ENCODE measurements at places on chromosomes 16 and 17.

DNA sequence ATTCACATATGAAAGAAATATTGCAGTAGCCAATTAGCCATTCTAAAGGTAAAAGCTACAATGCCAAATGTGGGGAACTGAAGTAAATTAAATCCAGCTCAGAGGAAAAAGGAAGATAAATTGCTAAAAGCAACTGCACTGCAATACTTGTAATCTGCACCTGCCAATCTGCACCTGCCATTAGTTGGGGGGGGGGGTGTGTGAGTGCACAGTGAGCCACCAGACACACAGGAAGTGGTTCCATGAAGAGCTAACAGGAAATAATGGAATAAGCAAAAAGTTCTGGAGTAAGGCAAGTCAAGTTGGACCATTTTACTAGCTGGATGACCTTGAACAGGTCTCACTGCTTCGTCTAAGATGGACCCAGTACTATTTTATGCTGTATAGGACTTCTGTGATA is 191.8 kb downstream of the PARN start:
- no peak for DNase-seq

DNA sequence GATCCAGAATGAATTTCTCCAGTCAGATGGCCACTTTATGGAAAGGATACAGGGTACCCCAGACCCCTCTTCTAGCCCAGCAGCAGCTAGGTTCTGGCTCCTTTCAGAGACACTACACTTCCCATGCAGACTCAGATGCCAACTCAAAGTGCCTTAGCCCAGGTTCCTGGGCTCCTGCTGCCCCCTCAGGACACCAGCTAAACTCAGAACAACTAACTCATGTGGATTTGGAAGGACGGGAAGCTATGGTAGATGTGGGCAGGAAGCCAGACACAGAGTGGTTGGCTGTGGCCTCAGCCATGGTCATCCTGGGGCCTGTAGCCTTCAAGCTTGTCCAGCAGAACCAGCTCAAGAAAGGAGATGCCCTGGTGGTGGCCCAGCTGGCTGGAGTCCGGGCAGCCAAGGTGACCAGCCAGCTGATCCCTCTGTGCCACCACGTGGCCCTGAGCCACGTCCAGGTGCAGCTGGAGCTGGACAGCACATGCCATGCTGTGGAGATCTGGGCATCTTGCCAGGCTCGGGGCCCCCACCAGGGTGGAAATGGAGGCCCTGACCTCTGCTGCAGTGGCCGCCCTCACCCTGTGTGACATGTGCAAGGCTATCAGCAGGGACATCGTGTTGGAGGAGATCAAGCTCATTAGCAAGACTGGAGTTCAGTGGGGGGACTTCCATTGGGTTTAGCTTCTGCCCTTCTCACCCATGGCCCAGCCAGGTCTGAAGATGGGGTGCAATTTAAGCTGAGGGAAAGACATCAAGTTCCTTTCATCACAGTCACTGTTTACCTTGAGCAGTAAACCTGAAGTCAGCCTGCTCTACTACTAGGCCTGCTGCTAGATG is 111.8 kb downstream of the N4BP1 start:
- no peak for DNase-seq

DNA sequence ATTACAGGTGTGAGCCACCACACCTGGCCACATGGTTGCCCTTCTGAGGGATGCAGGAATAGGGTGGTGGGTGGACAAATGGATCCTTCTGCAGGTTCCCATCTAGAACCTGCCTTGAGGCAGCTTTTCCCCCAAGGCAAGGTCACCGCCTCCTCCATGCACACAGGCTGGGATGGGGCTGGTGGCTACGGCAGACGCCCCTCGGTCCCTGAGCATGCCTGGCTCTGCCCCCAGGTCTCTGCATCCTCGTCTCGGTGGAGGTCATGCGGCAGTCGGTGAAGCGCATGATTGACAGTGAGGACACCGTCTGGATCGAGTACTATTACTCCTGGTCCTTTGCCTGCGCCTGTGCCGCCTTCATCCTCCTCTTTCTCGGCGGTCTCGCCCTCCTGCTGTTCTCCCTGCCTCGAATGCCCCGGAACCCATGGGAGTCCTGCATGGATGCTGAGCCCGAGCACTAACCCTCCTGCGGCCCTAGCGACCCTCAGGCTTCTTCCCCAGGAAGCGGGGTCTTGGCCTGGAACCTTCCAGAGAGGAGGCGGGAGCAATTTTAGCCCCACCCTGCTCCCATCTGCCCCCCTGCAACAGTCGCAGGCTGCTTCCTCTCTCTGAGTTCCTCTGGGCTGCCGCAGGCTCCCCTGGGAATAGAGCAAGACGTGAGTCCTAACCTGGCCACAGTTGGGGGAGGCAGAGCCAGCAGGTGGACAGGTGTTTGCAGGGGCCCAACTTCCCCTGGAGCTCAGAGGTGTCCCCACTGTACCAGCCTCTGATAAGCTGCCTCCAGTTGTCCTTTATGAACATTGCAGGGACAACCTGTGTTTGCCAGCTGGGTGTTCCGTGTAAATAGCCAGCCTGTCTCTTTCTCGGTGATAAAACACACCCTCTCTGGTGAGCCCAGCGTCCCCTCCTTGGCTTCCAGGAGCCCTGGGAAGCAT is 11.7 kb downstream of the CACNG1 start:
- DNase-seq, result no peak

DNA sequence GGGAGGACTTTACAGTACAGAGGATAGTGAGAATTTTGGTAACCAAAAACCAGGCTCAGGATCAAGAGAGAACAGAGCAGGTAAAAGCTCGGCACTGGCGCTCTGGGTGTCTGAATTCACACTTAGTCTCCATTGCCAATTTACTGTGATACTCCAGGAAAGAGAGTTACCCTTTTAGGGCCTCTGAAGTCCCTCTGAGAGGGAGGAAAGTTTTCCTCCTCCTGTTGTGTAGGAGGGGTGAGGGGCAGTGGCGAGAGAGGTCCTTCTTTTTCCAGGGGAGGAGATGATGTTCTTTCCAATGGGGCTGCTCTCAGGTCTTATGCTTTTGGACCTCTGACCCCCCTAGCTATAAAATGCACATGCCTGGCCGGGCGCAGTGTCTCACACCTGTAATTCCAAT is 5.4 kb upstream of the TNS4 start:
- no peak for DNase-seq

GRCh38 chr16:84524346-84524920 is 20.0 kb upstream of the MEAK7 start:
- no peak for DNase-seq

- peak; percentile 17 for DNase-seq
Measured at GRCh38 chr17:30958187-30958586, 12.7 kb upstream of the RNF135 start.

DNA sequence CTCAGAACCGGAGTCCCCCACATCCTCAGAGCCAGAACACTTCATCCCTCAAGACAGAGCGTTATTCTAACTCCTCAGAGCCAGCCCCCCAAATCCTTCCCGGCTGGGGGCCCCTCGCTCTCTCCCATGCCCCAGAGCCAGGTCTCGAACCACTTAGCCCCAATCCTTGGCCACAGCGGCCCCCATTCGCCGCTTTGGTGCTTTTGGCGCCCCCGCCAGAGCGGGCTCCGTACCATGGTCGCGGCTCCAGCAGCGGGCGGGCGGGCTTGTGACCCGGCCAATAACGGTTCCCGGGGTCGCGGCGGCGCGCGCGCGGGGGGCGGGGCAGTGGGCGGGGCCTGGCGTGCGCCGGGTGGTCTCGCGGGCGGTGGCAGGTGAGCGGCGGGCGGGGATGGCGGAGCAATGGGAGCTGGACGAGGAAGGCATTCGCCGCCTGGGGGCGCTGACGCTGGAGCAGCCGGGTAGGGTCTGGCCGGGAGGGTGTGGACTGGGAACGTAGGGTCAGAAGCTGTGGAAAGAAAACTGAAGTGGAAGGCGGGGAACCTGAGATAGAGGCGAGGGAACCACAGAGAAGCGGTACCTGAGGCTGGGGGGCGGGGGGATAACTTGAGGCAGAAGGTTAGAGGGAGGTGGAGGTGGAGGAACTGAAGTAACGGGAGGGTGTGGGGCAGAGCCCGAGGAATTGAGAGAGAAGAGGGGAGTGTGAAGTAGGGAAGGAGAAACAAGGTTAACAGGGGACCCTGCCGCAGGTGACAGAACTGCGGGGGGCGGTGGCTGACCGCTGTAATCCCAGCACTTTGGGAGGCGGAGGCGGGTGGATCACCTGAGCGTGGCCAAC is at the start of the genes KCTD19 and LRRC36:
Gene KCTD19, minus strand, starts transcription at position 270 of the 838 bp plus-strand sequence. Its CDS starts 34 bp downstream, at position 236.
Gene LRRC36, plus strand, starts transcription at position 344 of the 838 bp plus-strand sequence. Its CDS starts 48 bp downstream, at position 392.
- DNase-seq, result peak; percentile 20

GRCh38 chr16:82881516-82881915 is 254.7 kb downstream of the CDH13 start:
- DNase-seq, result no peak

DNA sequence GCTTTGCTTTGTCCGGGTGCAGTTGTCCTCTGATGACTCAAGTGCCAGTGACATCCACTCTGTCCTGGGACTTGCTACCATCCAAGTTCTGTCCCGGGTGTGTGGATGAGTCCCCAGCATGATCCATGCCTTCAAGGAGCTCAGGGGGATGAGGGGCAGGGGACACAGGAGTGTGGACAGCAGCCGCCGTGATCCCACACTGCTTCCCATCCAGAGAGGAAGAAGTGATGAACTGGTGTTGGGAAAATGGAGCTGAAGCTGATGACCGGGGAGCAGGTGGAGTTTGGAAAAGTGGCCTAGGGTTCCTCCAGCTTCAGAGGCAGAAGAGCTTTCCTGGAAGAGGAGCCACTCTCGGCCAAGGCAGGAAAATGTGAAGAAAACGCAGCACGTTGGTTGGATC is 249.6 kb upstream of the TNRC6C start:
- no peak for DNase-seq

GRCh38 chr16:54282202-54282927 is 4.2 kb downstream of the IRX3 start:
- peak; percentile 29 for DNase-seq

- peak; percentile 95 for DNase-seq
Measured at GRCh38 chr17:45146890-45147580, 1.2 kb upstream of the HEXIM1 start.

DNA sequence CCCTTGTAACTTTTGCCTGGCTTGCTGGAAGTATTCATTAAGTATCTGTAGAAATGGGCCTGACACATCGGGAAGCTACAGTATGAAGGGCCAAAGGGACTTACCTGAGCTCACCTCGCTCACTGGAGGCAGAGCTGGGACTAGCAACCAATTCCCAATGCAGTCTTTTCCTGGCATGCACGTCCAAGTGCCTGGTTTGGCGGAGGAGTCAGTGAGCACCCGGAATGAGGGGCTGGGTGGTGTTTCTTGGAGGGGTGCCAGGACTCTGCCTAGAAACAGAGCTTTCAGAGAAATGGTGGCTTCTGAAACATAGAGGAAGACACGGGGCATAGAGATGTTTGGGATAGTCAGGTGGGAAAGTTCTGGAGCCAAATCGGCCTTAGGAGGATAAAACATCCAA is 18.4 kb upstream of the GPRC5C start:
- no peak for DNase-seq

GRCh38 chr17:76458580-76459490 is 5.9 kb upstream of the UBE2O start:
- DNase-seq, result peak; percentile 58

DNA sequence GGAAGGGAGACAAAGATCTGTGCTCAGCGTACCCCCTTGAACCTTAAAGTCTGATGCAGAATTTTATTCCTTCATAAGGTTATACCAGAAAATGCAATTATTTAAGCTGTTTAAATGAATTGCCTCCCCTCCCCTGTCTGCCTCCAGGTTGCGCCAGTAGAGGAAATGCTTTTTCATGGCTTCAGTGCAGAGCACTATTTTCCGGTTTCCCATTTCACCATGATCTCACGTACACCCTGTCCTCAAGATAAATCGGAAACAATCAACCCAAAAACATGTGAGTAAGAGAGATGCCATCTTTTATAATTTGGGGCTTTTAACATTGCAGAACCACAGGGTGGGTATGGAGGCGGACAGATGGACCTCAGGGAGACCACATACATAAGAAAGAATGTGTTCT is 15.5 kb downstream of the IQCK start:
- no peak for DNase-seq

GRCh38 chr17:41464682-41465081 is 2.5 kb downstream of the KRT32 start:
- DNase-seq, result peak; percentile 83

DNA sequence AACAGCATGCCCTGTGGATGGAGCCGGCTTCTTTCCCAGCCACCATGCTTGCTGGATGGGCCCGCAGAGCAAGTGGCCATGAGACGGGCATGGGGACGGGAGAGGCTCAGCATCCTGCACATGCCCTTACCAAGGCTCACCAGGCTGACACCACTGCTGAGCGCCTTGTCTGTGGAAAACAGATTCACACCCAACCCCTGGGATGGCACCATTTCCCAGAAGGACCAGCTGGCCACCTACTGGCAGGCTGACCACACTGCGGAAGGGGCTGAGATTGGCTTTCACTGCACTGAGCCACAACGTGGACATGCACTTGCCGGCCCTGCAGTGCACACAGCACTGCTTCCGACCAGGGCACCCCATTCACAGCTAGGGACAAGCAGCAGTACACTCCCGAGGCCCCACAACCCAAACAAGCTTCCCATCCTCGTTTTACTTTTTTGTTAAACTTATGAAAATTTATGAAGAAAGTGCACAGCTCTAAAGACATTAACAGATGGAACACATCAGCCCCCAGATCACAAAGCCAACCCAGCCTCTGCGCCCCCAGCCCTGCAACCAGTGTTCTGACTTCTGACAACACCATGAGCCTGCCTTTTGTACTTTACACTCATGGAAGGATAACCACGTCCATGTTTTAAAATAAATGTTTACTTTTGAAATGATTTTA is 13.9 kb upstream of the KRTAP17-1 start:
- DNase-seq, result peak; percentile 43

DNA sequence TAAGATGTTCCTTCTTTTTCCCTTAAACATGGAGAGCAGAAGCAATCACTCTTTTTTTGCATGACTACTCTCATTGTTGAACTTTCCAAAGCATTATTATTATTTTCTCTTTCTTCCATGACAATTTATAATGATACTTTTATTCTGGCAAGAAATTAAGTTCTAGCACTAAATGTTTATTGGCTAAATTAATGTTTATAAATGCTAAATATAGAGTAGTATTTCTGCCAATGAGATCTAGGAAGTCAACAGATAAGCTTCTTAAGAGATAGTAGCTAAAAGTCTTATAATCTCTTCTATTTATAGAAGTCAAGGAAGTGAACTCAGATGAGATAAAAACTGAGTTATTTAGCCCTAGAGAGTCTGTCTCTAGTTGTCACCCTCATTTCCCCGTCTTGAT is 920.1 kb downstream of the KCNJ2 start:
- no peak for DNase-seq

DNA sequence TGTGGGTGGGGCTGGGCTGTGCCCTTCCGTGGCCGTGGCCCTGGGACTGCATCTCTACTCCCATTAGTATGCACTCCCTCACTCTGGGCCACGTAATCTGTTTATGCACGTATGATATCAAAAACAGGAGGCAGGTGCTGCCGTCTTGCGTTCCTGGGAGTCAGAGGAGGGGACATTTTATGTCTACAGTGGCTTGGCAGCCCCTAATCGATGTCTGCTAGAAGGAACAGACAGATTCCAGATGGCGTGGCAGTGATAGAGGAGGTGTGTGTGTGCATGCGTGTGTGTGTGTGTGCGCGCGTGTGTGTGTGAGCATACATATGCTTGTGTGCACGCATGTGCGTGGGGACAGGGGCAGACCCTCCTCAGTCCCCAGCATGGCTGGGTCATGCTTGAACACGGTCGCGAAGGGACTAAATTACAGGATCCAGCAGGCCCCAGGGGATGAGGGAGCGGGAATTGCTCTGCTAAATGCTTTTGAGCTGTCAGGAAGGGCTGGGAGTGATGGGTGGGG is 44.7 kb downstream of the SREBF1 start:
- no peak for DNase-seq

Measured in amniotic epithelial cell (primary cell).